ENCODE measurements at places on chromosomes 11 and 22. TPM values are rescaled to one million over a fixed set of nuclear protein-coding genes. Genes with fewer than 3 reads are reported as not detected.

DRD4 gene
- polyA plus RNA-seq, result 0.21 TPM

CTTN gene
- 189 TPM for polyA plus RNA-seq

ANKRD49 gene
- 28.7 TPM for polyA plus RNA-seq

CDCA5 gene
- polyA plus RNA-seq, result 12.9 TPM

OR5M8 gene
- not detected for polyA plus RNA-seq

MRGPRX4 gene
- polyA plus RNA-seq, result not detected

GRCh38 chr11:117918366-117919255, 10.6 kb downstream of the TMPRSS13 start:
- DNase-seq, result no peak

GRCh38 chr11:64243236-64243854, 2.5 kb downstream of the FKBP2 start:
- no peak for DNase-seq

GRCh38 chr11:28729339-28729738, 621.2 kb downstream of the METTL15 start:
- DNase-seq, result no peak

DNA sequence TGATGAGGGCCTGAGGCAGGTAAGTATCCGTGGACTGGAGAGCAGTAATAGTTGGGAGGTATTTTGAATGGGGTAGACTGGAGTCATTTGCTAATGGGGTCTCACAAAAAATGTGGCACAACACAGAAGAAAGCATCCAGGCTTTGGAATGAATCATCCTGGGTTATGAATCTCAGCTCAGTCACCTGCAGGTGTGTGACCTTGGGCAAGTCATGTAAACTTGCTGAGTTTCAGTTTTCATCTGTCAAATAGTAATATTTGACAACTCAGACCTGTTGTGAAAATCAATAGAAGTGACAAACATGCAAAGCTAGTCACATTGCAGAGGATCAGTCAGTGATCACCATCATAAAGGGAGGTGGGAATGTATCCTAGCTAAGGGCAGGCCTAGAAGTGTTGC, 232.0 kb upstream of the TENM4 start:
- DNase-seq, result no peak

Measured in right lung (tissue), 10 donors.